ENCODE measurements at places on chromosomes 12 and 14.
A peak's percentile ranks its signal among the peaks of the same experiment; 100 is the strongest.

GRCh38 chr12:98352218-98352811, 163.1 kb upstream of the TMPO start:
- peak; percentile 77 for DNase-seq

DNA sequence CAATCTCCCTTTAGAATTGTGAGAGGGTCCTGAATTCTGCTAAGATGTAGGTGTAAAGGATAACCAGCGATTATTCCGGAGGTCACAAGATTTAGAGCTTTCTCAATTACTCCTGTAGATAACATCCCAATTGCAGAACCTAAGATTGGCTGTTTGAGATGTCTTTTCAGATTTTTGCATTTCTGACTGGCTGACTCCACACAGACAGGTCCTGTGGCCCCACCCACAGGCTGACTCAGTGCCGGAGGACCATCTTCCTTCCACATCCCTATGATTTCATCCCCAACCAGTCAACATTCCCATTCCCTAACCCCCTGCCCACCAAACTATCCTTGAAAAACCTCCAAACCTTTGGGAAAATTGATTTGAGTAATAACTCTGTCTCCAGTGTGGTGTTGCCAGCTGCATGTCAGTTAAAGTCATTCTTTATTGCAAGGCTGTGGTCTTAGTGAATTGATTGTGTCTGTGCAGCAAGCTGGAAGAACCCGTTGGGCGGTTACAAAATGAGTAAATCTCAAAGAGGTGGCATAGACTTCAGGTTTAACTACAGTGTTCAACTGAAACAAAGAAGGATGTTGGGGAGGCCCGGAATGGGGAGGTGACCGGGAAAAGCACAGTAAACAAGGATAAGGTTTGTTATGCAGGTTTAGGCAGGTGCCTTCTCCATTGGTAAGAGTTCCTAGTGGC, 10.6 kb downstream of the FNTB start:
- DNase-seq = no peak

GRCh38 chr12:117646520-117646919, 285.1 kb upstream of the NOS1 start:
- no peak for DNase-seq

GRCh38 chr14:95157048-95157326, 342 bp downstream of the DICER1 start:
- peak; percentile 24 for DNase-seq

- peak; percentile 13 for DNase-seq
Measured at GRCh38 chr12:99142651-99143050, 497.6 kb downstream of the APAF1 start.

DNA sequence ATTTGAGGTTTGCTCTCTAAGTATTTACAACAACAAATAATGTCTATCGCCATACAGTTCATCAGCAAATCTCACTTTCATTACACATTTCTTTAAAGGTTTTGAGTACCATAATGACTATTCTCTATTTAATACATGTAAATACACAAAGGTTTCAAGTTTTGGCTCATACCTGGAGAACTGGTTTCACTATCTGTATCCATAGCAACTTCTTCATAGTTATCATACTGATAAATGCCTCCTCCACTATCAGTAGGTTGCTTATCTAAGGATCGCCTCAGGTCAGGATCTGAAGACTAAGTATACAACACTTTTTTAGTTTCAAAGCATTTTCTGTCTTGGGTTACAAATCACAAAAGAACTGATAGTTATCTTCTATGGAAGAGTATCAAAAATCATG, 21.4 kb downstream of the ZFC3H1 start:
- no peak for DNase-seq

DNA sequence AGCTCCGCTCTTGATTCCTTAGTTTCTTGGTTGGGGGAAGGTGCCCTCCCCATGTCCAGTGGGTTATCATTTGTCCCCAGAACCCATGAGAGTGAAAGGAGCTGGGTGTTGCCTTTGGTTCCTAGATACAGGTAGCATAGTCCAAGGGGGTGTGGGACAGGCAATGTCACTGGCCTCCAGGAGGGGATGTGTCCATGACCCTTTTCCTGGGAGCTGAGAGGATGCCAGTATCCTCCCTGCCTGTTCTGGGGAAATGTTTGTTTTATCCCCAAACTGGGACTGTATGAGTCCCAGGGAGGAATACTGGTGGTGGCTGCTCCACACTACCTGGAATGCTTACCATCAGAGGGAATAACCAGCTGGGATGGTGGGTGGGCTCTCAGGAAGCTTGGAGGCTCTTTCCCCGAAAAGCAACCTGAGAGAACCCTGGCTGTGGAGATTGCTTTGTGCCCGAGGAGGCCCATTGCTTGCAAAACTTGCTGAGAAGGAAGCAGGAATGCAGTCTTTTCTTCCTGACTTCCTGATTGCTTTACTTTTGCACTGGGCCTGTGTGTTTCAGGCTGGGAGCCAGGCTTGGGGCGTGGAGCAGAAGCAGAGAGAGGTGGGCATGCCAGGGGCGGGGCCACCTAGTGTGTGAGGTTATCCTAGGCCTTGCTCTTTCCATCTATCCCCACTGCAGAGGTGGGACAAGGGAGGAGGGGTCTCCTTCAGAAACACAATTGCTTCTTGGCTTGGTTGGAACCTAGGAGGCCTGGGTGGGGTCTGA, 715 bp upstream of the SLC10A1 start:
- DNase-seq = no peak

- DNase-seq = no peak
Measured at GRCh38 chr12:19323805-19324204, 115.5 kb upstream of the AEBP2 start.

DNA sequence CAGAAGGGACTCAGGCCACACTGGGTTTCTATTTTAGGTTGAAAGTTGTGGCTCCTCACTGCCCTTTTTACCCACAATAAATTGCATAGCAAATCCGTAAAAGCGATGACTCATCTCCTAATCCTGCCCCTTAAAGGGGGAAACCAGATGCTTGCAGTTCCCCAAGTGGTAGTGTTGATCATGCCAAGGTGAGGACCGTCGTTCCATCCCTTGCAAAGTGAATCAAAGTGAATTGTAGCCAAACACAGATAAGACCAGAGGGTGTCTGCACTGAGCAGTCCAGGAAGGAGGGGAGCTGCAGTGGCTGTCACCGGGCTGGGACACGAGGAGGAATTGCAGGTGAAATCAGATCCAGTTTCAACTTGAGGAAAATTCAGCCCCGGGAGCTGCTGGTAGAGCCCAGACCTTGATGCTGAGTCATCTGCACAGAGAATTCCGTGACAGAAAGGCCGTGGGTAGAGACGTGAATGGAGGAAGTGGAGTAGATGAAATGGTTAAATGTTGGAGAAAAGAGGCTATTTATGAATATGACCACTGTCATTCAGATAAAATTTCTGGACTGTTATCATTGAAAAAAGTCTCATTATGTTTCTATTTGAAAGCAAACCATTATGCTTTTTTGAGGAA, 44.2 kb upstream of the MMP17 start:
- peak; percentile 34 for DNase-seq

GRCh38 chr14:99029145-99029915, 242.7 kb downstream of the BCL11B start:
- DNase-seq = no peak

- DNase-seq = no peak
Measured at GRCh38 chr14:70094631-70095030, 94.1 kb downstream of the SLC8A3 start.

DNA sequence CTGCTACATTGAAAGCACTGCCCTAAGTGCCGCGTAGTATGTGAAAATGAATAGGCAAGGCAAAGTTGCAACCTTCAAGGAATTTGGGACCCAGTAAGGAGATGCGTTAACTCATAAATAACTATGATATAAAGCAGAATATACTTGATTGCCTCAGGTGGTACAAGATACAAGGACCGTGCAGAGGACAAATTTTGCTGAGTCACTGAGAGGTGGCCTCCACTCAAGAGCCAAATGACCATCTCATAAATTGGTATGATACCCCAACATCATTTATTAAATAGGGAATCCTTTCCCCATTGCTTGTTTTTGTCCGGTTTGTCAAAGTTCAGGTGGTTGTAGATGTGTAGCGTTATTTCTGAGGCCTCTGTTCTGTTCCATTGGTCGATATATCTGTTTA, 35.7 kb downstream of the IGF1 start:
- DNase-seq = no peak

- DNase-seq = no peak
Measured at GRCh38 chr12:3820122-3820521, 53.1 kb downstream of the PARP11 start.

DNA sequence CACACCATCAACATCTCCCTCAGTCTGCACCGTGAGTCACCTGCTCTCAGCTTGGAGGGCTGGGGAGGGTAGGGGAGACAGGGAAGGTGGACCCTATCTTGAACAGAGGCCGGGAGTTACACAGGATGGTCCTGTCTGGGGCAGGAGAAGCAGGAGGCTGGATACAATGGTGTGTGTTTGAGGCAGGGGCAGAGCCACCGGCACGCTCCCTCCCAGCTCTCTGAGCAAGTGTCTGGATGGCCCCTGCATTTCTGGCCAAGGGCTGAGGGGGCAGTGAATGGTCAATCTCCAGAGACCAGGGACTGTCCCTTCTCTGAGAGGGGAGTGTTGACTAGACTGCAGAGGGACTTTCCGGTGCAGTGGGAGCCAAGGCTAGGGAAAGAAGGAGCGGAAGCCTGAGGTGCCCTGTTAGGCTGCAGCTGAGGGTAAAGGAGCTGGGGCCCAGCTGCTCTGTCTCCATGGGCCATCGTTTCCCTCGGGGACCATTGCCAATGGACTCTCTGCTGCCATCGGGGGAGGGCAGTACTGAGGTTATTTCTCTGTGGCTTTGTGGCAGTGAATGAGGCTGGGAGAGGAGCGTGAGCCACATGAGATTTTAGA, 1.9 kb downstream of the LRP1-AS start:
- DNase-seq = no peak

- DNase-seq = no peak
Measured at GRCh38 chr12:93127582-93128331, 198.7 kb upstream of the EEA1 start.

DNA sequence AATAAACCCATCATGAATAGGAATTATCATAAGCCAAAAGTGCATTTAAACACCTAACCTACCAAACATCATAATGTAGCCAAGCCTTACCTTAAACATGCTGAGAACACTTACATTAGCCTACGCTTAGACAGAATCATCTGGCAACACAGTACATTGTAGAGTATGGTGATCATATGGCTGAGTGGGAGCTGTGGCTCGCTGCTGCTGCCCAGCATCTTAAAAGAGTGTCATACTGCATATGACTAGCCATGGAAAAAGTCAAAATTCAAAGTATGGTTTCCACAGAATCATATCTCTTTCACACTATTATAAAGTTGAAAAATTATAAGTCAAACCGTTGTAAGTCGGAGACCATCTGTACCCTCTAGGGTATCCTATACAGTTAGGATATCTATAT, 32.0 kb upstream of the PRPF39 start:
- DNase-seq = no peak

- DNase-seq = no peak
Measured at GRCh38 chr12:65858831-65859230, 34.5 kb downstream of the HMGA2 start.

DNA sequence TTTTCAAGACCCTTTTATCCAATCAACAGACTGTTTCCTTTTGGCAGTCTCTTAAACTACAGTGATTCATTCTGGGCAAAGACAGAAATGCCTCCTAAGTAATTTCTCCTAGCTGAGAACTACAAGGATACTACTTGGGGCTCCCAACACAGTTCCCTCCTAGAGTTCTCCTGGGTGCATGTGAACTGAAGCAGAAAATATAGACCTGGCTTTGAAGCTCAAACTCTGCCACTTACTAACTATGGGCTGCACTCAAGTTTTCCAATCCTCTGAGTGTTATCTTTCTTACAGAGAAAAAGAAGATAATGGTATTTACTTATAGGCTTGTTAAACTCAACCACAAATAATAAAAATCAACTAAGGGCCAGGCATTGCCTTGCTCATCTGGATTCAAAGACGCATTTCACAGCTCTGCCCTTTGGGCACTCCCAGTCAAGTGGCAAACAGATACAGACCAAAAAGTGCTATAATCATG, 97.6 kb downstream of the EFCAB11 start:
- DNase-seq = no peak

- no peak for DNase-seq
Measured at GRCh38 chr12:4454315-4454860, 8.8 kb upstream of the FGF6 start.

GRCh38 chr12:39804479-39804878, 184.9 kb upstream of the ABCD2 start:
- no peak for DNase-seq

DNA sequence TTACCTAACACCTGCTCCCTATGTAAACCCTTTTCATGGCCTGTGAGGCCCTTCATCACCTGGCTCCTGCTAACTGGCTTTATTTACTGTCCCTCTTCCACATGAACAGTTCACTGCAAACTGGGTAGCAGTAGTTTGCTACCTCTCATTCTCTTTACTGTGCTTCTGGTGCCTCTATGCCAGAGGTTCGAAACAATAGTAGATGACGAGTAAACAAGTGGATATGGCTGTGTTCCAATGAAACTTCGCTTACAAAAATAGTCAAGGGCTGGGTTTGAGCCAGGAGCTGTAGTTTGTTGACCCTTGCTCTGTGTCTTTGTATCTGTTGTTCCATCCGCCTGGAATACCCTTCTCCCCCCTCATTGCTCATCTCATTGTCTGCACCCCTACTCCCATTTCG, 233.6 kb upstream of the RMST start:
- DNase-seq = no peak

GRCh38 chr12:116980083-116980482, 69.3 kb downstream of the FBXW8 start:
- no peak for DNase-seq

DNA sequence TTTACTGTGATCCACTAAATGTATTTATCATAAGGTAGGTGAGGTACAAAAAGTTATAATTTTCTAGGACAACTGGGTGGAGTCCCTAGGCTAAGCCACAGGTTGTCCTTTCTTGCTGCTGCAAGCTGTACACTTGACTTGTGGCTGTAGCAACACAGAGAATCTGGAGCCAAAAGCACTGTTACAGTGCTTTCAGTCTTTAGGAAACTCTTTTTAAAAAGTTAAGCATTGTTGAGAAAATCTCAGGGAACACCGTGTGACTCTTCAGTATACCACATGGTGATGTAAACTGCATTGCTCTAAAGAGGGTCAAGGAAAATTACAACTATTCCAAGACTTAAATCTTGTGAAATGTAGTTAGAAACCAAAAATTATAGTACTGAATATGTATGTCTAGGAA, 11.4 kb downstream of the SLC15A5 start:
- no peak for DNase-seq

DNA sequence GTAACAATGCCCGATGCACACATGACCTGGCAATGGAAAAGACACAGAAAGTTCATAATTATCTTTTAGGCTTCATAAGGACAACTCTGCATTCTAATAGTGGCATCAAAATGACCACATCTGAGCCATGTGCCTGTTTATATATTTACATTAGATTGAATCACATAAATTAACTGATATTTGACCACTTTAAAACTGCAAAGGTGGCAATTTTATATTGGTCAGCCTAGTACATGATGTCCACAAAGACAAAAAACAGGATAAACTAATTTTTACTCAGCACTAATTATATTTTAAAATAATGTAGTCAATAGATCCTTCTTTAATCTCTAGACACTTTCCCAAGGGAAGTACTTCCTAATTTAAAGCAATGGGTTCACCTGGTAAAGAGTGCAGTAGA, 12.0 kb upstream of the OVCH1 start:
- no peak for DNase-seq

- DNase-seq = no peak
Measured at GRCh38 chr12:14611640-14612203, 44.0 kb upstream of the PLBD1 start.
